ENCODE measurements at places on chromosomes 7 and 10.

GRCh38 chr10:17506390-17506789 lies 52.0 kb upstream of the ST8SIA6 start:
- DNase-seq: no peak

GRCh38 chr10:130621231-130621775 lies 485.1 kb downstream of the GLRX3 start:
- no peak for DNase-seq

GRCh38 chr7:77537778-77538280 lies 734 bp downstream of the PTPN12 start:
- DNase-seq: no peak

DNA sequence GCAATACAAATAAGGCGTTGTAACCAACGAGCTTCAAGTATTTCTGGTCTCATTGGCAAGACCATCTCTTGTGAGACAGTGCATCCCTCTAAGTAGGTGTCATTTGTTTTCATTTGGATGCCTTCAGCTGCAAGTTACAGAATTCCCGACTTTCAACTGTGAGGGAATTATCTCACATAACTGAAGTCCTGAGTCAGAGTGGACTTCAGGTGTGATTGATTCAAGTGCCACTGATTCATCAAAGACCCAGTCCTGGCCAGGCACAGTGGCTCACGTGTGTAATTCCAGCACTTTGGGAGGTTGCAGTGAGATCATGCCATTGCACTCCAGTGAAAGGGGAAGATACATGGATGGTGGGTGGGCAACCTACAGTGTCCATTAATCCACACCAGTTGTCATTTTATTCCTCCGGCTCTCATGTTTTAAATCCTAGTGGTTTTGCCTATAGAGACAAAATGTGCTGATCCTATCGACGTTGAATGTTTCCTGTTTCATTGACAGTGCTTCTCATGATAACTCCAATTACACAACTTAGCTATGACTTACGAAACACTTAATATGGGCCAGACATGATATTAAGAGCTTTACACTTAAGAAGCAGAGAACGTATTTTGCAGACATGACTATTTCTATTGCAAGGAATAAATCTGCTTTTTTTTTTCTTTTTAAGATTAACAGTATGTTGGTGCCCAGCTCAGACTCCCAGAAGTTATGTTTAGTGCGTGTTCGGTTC lies 268.0 kb downstream of the FRMD4A start:
- peak; percentile 35 for DNase-seq

Data from GM04504 (cell line).